ENCODE measurements at places on chromosomes 16 and 17. TPM values are rescaled to one million over a fixed set of nuclear protein-coding genes. Genes with fewer than 3 reads are reported as not detected.

Gene RAPGEFL1
- total RNA-seq: 1.1 TPM

Gene SECTM1
- total RNA-seq: 101 TPM

Gene ALDH3A2
- 112 TPM for total RNA-seq

Gene C1QTNF1
- total RNA-seq: 24.7 TPM

Gene SRL
- total RNA-seq: 0.16 TPM

Gene KREMEN2
- total RNA-seq: not detected

Gene PIK3R5
- total RNA-seq: not detected

Gene CBX1
- 27.7 TPM for total RNA-seq

Gene TM4SF5
- not detected for total RNA-seq

Gene NPIPA2
- total RNA-seq: 0.24 TPM

All from hair follicle dermal papilla cell (primary cell).